Right kidney (tissue), 9 donors: ENCODE measurements at places on chromosomes 3 and 15.

DNA sequence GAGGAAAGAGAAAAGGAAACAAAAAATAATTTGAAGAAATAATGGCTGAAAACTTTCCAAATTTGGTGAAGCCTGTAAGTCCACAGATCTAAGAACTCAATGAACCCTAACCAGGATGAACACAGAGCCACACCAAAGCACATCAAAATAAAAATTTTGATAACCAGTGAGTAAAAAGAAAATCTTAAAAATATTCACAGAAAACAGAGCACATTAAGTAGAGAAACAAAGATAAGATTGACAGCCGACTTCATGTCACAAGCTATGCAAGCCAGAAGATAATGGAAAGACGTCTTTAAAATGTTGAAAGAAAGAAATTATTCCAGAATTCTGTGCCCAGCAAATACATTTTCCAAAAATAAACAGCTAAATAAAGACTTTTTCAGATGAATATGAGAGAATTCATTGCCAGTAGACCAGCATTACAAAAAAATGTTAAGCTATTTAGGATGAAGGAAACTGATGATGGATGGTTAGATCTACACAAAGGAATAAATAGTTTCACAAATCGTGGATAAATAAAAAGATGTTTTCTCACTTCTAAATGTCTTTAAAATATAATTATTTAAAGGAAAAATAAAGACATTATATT lies 140.2 kb upstream of the SKOR1 start:
- no peak for DNase-seq

DNA sequence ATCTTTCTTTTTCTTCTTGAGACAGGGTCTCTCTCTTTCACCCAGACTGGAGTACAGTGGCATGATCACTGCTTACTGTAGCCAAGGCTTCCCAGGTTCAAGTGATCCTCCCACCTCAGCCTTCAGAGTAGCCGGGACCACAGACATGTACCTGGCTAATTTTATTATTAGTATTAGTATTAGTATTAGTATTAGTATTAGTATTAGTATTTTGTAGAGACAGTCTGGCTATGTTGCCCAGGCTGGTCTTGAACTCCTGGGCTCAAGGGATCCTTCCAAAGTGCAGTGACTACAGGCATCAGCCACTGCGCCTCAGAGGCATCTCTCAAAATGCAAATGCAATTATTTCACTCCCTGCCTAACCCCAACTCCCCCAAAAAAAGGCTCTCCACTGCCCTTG lies 1.7 kb downstream of the KIF7 start:
- DNase-seq, result no peak

- no peak for DNase-seq
Measured at GRCh38 chr3:37921025-37921424, 59.3 kb downstream of the CTDSPL start.

DNA sequence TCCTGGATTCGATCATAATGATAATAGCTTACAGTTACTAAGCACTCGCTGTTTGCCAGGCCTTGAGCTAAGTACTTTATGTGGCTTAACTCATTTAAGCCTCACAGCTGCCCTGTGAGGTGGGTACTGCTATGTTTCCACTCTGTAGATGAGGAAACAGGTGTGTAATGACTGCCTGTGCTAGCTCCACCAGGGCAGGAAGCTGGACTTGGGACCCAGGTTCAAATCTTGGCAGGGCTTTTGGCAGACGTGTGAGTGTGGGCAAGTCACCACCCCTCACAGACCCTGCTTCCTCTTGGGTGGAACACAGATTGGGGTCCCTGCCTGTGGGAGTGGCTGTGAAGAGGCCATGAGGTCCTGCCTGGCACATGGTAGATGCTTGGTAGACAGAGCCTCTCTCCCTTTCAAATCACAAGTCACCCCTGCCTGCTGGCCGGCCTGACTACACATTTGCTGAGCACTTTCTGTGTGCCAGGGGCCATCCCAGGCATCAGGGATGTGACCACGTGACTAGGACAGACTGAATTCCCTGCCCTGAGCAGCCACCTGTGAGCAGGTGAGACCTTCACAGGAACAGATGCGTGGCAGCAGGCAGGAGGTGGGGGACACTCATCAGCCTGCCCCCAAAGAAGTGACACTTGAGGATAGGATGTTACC lies 3.7 kb downstream of the EFCC1 start:
- DNase-seq, result no peak

- DNase-seq, result no peak
Measured at GRCh38 chr3:67176396-67176795, 178.3 kb downstream of the KBTBD8 start.

DNA sequence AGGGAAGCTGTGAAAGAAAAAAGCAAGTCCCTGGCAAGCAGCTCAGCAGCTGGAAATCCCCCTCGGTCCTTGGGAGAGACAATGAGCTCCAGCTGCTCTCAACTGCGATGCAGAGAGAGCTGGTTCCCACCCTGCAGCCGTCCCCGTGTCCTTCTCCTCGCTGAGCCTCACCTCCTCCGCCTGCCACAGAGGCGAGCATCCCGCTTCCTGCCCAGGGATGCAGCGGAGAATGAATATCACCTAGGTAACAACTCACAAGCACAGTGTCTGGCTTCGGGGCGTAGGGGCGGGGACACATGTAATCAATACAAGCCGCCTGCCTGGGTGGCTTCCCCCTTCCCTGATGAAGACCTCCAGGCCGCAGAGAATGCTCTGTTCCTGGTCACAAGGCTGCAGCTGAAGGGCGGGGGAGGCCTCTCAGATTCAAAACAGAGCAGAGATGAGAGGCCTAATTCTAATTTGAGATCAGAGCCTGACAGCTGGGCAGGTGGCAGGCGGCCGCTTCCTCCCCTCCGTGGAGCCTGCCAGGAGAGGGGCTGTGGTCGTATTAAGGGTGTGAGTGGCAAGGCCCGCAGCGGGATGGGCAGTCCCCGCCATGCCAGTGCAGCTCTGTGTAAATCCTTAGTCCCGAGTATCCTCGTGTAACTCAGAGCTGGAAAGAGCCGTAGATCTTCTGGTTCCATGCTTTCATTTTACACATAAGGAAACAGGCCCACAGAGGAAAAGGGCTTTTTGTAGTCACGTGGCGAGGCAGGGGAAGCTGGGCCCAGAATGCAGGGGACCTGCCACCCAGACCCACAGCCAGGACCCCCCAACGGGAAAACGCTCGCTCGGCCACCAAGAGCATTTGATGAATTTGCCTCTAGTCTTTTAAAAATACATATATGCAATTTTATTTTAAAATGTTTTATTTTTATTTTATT lies 24.3 kb downstream of the ZDHHC19 start:
- peak; percentile 54 for DNase-seq

- DNase-seq, result no peak
Measured at GRCh38 chr3:25911525-25912295, 121.8 kb downstream of the OXSM start.

DNA sequence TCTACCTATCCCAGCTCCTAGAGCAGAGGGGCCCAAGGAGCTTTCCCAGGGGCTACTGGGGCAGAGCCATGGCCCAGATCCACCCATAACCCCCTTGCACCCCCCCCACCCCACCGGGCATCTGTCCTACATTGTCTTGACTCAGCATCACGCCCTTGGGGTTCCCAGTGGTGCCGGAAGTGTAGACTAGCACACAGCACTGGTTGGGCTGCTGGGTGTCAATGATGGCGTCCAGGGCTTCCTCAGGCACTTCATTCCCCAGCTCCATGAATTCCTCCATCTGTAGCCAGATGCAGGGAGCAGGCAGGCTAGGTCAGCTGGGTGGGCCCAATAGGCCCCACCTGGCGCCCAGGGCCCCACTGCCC lies 33.2 kb downstream of the IDH3A start:
- no peak for DNase-seq

GRCh38 chr3:197124713-197125112 lies 95.1 kb upstream of the MELTF start:
- DNase-seq, result no peak

GRCh38 chr3:97680210-97680609 lies 84.3 kb upstream of the ARL6 start:
- DNase-seq, result no peak

DNA sequence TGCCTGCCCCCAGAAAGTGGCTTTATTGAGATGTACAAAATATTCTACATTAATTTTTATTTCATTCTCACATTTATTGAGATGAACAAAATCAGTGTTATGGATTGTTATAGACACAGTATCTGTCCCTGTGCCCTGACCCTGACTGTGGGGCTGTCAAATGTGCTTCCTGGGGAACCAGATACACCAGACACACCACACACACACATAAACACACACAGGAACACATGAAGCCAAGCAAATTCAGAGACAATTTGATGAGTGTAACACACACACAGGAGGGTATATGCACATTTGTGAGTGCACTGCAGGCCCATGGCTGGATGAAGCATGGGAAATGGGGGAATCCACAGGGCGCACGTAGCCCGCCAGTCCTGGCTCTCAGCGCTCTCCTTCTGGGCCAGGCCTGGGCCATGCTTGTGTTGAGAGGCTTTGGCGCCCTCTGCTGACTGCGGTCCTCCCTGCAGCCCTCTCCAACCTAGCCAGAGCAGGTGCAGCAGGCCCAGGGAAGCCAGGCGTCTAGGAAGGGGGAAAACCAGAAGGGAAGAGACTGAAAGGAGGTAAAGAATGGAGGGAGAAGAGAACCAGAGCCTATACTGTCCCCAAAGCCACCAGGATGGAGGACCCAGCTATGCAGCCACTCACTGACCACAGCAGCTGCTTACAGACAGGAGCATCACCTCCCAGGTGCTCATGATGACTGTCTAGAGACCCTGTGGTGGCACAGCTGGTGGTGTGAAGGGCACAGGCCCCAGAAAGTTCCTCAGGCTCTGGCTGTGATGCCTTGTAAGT lies 18.0 kb upstream of the LOXL1 start:
- peak; percentile 69 for DNase-seq

- DNase-seq, result no peak
Measured at GRCh38 chr3:21585216-21585740, 165.7 kb downstream of the ZNF385D start.

- peak; percentile 48 for DNase-seq
Measured at GRCh38 chr15:64699751-64700388, 75.5 kb downstream of the RBPMS2 start.

GRCh38 chr15:93985925-93986324 lies 245.4 kb upstream of the MCTP2 start:
- DNase-seq, result no peak

- no peak for DNase-seq
Measured at GRCh38 chr15:71120428-71120944, 5.2 kb downstream of the THSD4 start.

GRCh38 chr15:49982584-49982983 lies 136.4 kb downstream of the ATP8B4 start:
- no peak for DNase-seq

DNA sequence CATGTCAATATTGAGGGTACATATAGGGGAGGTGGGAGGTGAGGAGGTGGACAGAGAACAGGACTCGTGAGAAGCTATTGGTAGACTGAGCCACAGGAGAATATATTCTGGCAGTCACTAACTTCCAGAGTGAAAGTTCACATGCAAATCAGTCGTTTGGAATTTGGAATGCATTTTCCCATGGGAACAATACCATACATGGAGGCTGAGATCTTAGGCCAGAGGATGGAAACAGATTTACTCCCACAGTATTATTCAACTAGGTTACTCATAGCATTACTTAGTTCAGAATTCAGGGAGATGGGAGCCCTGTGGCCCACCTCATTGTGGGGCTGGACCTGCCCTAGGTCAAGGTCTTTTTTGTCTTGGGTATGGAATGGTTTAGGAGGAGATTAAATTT lies 36.4 kb upstream of the ABHD2 start:
- DNase-seq, result no peak

DNA sequence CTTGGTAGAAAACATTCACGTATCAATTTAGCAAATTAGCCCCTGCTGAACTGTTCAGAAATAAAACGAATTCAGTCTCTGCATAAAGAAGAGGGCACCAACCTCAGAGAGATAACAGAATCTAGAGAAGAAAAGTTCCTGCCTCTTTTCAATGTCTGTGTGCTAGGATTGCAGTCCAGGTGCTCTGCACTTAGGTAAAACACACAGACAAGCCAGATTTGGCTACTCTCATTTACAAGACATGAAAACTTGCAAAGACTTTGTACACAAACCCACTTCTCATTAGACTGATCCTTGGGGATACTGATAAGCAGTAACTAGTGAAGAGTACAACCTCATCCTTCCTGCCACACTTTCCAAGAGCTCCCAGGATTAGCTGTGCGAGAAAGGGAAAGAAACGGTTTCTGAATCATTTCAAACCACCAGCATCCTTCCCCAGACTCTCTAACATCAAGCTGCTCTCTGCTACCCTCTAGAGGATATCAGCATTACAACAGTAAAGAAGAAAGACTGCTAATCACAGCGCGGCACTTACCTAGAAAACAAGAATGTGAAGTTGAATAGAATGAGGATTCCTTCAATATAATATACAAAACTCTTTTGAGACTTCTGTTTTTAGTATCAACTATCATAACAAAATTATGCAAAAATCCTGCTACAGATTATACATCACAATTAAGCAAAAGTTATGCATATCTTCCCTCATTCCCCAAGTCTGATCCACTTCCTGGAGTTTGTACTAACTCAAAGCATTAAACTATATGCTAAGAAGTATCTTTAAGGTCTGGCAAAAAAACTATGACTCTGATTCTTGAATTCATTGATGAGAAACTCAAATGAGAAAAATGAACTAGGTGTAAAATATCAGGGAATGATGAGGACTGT lies 306.4 kb downstream of the MAGI1 start:
- peak; percentile 47 for DNase-seq

- DNase-seq, result no peak
Measured at GRCh38 chr3:140276703-140277102, 341.7 kb downstream of the CLSTN2 start.

GRCh38 chr15:66563126-66563525 lies 2.7 kb downstream of the LCTL start:
- no peak for DNase-seq

GRCh38 chr3:154334973-154335420 lies 10.7 kb upstream of the DHX36 start:
- no peak for DNase-seq

DNA sequence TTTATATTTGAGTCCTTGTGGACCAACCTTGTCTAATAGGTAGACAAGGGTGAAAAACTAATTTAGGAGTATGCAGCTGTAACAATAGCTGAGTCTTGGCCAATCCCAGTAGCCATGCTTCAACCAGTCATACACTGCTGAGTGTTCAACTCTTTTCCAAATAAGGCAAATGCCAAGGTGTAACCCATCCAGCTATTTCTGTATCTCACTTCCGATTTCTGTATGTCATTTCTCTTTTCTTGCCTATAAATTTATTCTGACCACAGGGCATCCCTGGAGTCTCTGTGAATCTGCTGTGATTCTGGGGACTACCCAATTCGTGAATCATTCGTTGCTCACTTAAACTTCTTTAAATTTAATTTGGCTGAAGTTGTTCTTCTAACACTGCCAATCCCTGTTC lies 93.2 kb downstream of the MAGI1 start:
- DNase-seq, result no peak

DNA sequence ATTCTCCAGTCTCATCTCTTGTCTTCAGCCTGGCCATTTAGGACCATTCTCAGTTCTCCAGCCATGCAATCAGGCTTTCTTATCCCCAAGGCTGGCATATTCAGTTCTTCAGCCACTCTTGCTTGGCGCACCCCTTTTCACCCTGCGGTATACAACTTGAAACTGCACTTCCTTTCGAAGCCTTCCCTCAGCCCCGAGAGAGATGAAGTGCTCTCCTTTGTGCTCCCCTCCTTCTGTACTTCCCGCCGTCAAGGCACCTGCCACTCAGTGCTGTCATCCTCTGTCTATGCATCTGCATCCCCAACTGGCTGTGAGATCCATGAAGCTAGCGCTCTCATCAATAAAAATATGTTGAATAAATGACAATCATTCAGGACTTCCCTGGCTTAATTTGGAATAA lies 45.7 kb downstream of the MORC1 start:
- no peak for DNase-seq
